GDM1 (cell line): ENCODE measurements at places on chromosomes 2 and 18.

- DNase-seq: no peak
These were observed 232.0 kb upstream of the NRXN1 start for GRCh38 chr2:51263951-51264350.

GRCh38 chr18:903701-904100 is 970 bp upstream of the ADCYAP1 start:
- DNase-seq: no peak

DNA sequence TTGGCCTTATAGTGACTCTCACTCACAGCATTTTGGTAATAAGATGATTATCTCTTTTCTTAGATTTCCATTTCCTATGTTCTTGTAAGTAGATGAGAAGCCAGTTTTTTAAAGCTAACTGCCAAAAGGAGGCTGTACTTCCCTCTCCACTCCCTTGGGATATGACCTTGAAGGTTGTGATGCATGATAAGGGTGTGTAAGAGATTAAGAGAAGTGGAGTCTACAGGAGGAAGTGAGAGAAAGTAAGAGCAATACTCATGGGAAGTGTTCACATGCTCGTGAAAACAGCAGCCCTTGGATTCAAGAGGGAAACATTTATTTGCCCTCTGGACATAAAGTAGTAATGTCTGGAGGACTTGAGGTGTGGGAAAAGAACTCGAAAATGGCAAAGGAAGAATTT is 171.5 kb downstream of the EVA1A start:
- DNase-seq: no peak

DNA sequence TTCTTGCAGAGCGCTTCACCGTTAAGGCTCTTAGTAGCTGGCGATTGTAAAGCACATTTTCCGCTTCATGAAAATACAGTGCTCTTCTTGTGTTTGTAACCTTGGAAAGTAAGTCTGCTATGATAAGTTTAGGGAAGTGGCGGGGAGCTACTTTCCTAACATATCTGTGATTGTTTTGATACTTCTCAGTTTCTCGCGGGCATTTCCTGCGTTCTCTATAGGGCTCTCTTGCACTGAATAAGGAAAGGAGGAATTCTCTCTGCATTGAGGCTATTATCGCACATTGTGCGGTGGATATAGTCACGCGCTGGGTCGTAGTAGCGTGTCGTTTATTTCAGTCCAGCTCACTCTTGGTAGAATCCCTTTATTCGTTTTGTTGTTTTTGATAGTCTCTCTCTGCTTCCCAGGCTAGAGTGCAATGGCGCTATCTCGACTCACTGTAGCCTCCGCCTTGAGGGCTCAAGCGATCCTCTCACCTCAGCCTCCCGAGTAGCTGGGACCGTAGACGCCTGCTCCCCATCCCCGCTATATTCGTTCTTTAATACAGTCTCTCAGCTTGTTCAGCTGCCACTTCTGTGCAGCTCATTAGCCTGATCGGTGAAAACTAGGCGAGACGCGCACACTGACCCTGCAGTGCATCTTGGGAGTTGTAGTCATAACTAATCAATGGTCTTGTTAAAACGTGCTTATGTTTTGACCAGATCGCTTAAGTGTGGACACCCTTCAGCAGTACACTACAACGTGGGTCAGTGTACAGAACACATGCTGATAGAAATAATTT is 1.0 kb upstream of the PPP4R3B start:
- peak; percentile 5 for DNase-seq

DNA sequence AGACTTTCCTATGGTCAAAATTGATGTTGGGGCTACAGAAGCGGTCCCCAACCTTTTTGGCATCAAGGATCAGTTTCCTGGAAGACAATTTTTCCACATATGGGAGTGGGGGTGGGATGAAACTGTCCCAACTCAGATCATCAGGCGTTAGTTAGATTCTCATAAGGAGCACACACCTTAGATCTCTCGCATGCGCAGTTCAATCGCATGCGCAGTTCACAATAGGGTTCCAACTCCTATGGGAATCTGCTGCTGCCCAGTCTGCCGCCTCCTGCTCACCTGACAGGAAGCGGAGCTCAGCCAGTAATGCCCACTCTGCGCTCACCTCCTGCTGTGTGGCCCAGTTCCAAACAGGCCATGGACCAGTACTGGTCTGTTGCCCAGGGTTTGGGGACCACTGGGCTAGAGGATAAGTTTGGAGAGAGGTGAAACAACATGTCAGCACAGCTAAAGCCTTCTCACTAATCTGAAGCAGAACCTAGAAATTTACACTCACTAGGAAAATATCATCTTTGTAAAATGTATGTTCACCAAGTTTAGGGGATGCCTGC is 410.8 kb upstream of the ZNF804A start:
- DNase-seq: no peak

DNA sequence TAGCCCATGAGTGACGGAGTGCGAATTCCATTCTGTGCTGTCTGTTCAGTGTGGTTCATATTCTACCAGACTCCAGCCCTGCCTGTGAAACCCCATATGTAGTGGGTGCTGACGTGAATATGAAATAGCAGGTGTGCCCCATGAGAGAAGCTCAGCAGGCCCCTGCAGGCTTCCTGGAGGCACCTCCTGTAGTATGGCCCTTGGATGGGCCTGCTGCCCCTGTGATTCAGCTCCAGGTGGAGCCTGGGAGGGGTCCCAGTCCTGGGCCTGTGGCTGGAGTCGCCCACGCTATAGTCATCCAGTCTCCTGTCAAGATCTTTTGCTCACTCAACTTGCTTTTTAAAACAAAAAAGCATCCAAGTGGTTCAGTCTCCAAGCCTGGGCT is 125.5 kb downstream of the GLI2 start:
- no peak for DNase-seq
